ENCODE measurements at places on chromosomes 6 and 20.
A peak's percentile ranks its signal among the peaks of the same experiment; 100 is the strongest.

DNA sequence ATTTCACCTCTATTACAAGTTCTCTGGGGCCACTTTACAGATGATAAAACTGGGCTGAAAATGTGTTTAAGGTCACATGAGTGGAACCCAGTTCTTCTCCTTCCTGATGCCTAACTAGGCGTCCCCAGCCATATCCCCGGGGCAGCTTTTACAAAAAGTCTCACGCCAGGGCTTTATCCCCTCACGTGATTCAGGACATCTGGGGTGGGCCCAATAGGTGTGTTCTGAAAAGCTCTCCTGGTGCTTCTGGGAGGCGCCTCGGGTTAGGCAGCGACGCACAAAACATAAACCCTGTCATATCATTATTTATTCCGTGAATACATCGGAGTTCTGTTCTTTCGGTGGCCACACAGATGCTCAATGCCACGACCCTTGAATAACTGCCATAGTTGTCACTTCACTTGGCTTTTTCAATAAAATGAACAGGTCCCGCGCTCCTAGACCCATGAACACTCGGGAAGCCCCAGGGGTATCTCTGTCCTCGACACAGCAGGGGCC, 32.1 kb downstream of the SF3B5 start:
- no peak for DNase-seq

GRCh38 chr20:14178952-14179351, 158.5 kb downstream of the FLRT3 start:
- DNase-seq, result no peak

DNA sequence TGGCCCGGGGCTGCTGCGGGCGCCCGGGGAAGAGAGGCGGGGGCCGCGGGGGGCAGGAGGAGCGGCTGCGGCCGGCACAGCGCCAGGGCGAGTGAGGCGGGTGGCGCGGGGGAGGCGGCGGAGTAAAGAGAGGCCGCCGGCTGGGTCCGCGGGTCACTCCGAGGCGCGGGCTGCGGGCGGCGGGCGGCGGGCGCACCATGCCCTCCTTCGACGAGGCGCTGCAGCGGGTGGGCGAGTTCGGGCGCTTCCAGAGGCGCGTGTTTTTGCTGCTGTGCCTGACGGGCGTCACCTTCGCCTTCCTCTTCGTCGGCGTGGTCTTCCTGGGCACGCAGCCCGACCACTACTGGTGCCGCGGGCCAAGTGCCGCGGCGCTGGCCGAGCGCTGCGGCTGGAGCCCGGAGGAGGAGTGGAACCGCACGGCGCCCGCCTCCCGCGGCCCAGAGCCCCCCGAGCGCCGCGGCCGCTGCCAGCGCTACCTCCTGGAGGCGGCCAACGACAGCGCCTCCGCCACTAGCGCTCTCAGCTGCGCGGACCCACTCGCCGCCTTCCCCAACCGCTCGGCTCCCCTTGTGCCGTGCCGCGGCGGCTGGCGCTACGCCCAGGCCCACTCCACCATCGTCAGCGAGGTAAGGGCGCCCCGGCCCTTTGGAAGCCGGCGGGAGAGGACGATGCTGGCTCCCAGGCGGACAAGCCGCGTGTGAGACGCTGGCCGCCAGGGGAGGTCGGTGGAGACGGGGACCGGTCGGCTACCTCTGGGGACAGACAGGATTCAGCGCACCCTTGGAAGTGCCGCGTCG, at the start of gene SLC22A3:
TSS of gene SLC22A3 (plus strand) at position 156 of the 797 bp plus-strand sequence. CDS start at position 198, 42 bp downstream.
- no peak for DNase-seq

DNA sequence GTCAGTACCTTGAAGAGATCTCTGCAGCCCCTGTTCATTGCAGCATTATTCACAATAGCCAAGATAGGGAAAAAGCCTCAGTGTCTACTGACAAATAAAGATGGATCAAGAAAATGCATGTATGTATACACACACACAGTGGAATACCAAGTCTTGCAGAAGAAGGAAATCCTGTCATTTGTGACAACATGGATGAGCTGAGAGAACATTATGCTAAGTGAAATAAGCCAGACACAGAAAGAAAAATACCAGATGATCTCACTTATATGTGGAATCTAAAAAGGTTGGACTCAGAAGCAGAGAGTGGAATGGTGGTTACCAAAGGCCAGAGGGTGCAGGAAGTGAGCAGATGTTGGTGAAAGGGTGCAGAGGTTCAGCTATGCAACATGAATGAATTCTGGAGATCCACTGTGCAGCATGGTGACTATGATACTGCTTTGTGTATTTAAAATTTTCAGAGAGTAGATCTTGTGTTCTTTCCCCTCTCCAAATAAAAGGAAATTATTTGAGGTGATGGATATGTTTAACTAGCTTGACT, 11.0 kb upstream of the SLC22A1 start:
- DNase-seq, result no peak

GRCh38 chr6:30769088-30769852, 24.9 kb upstream of the IER3 start:
- DNase-seq, result peak; percentile 74

DNA sequence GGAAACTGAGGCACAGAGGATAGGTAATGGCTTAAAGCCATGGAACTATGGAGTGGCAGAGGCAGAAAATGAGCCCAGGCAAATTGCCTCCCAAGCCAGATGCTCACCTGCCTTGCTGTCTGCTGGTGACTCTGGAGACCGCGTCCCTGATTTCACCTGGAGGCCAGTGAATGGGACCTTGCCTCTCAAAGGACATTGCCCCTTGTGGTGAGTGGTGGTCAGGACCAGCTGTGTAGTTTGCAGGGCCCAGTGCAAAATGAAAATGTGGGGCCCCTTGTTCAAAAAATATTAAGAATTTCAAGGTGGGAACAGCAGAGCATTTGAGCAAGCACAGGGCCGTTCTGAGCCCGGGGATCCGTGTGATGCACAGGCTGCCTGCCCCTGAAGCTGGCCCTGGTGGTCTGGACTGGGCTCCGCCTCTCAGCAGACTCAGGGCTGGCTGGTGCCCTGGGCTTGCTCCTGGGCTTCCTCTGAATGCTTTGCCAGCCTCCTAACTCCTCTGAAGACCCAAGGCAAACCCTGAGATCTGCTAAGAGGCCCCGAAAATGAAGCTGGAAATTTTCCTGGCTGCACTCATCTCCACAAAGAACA, 19.8 kb upstream of the KCNG1 start:
- DNase-seq, result no peak

GRCh38 chr6:127517693-127518092, 1.4 kb downstream of the MTCL3 start:
- no peak for DNase-seq

DNA sequence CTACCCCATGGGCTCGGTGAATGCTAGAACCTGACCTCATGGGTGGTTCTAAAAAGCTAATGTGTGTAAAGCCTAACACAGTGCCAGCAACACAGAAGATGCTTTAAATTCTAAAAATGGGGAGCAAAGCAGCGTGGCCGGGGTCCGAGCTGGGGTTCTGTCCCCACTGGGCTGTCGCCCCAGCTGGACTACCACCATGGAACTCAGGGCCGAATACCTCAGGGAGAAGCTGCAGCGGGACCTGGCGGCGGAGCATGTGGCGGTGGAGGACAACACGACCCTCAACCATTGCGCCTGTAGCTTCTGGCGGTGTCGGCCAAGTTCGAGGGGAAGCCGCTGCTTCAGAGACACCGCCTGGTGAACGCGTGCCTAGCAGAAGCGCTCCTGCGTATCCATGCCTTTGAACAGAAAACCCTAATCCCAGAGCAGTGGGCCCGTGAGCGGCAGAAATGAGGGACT, 8.4 kb downstream of the SOX4 start:
- DNase-seq, result no peak

GRCh38 chr6:52050051-52050405, 37.4 kb downstream of the PKHD1 start:
- no peak for DNase-seq

- DNase-seq, result peak; percentile 46
Observed at GRCh38 chr6:41940759-41941279, 789 bp downstream of the CCND3 start.

DNA sequence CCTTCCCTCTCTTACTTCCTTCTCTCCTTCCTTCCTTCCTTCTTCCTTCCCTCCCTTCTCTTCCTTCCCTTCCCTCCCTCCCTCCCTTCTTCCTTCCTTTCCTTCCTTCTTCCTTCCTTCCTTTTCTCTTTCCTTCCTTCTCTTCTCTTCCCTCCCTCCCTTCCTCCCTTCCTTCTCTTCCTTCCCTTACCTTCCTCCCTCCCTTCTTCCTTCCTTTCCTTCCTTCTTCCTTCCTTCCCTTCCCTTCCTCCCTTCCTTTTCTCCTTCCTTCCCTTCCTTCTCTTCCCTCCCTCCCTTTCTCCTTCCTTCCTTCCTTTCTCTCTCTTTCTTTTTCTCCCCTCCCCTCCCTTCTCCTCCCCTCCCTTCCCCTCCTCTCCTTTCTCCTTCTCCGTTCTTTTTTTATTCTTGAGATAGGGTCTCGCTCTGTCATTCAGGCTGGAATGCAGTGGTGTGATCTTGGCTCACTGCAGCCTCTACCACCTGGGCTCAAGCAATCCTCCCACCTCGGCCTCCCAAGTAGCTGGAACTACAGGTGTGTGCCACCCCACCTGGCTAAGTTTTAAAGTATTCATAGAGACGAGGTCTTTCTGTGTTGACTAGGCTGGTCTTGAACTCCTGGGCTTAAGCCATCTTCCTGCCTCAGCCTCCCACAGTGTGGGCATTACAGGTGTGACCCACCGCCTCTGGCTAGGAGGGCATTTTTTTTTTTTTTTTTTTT, 1.1 kb upstream of the ZNF512B start:
- DNase-seq, result no peak

- DNase-seq, result no peak
Observed at GRCh38 chr20:48283470-48284110, 498.3 kb upstream of the SULF2 start.

GRCh38 chr20:12305188-12305950, 387.7 kb downstream of the BTBD3 start:
- no peak for DNase-seq

DNA sequence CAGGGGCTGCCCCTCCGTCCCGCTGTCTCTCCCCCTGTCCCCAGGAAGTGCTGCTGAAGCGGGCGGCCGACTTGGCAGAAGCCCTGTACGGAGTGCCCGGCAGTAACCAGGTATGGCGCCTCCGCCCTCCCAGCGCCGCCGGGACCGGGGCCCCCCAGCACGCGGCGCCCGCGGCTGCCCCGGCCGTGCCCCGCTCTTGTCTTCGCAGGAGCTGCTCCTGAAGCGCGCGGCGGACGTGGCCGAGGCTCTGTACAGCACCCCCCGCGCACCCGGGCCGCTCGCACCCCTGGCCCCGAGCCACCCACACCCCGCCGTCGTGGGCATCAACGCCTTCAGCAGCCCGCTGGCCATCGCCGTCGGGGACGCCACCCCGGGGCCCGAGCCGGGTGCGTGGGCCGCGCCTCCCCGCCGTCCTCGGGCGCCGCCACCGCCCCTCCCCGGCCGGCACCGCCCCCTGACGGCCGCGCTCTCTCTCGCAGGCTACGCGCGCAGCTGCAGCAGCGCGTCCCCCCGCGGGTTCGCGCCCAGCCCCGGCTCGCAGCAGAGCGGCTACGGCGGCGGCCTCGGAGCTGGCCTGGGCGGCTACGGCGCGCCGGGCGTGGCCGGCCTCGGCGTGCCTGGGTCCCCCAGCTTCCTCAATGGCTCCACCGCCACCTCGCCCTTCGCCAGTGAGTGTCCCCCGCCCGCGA, 48.4 kb downstream of the CPXM1 start:
- DNase-seq, result peak; percentile 48

GRCh38 chr6:166343150-166343487, 774 bp upstream of the SFT2D1 start:
- DNase-seq, result no peak

GRCh38 chr6:96582436-96582835, 19.5 kb downstream of the FHL5 start:
- no peak for DNase-seq

GRCh38 chr20:13389115-13389514, 168.0 kb downstream of the ISM1 start:
- no peak for DNase-seq

DNA sequence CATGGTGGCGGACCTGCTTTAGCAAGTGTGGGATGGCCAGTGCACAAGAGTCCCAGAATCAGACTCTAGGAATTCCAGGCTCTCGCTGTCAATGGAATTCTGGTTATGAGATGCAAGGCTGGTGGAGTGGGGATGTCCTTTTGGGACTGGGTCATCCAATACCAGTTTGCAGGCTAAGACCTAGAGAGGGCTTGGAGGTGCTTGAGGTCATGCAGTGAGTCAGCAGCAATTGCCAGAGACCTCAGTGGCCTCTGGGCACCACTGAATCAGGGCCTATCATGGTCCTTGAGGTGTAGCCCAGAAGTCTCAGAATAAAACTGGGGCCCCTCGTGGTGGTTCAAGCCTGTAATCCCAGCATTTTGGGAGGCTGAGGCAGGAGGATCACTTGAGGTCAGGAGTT, 1.4 kb upstream of the SCRT2 start:
- no peak for DNase-seq

- DNase-seq, result no peak
Observed at GRCh38 chr20:32457479-32457986, 99.4 kb downstream of the ASXL1 start.

DNA sequence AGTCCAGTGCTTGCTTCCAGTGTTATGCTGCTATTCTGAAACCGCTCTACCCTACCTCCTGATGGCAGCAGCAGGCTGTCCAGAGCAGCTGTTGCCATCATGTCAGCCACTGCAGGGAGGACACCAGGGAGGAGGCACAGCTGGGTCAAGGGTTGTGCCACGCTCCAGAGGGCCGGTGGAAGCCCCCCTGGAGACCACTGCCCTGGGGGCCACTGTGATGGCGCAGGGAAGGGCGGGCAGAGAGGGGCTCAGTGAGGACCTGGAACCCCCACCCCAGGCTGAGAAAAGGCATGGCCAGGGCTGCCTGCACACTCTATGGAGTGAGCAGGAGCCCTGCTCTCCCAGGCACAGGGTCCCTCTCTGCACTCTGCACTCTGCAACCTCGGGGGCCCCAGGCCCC, 271.3 kb upstream of the BTBD3 start:
- DNase-seq, result no peak

DNA sequence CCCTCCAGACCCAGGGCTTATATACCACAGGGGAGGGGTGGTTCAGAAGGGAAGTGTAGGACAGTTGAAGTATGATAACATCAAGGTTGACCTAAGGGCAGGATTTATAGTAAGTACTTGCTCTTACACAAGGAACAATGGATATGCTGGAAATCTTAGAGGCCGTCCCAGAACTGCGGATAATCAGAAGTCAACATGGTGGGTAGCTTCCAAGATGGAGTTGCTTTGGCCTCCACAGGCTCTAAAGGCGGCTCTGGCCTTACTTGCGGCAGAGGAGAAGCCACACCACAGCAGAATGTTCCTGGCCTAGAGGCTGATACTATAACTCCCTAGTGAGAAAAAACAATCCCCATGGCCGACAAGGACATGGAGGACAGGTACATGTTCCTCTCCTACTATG, 344.7 kb downstream of the CDC5L start:
- DNase-seq, result no peak

DNA sequence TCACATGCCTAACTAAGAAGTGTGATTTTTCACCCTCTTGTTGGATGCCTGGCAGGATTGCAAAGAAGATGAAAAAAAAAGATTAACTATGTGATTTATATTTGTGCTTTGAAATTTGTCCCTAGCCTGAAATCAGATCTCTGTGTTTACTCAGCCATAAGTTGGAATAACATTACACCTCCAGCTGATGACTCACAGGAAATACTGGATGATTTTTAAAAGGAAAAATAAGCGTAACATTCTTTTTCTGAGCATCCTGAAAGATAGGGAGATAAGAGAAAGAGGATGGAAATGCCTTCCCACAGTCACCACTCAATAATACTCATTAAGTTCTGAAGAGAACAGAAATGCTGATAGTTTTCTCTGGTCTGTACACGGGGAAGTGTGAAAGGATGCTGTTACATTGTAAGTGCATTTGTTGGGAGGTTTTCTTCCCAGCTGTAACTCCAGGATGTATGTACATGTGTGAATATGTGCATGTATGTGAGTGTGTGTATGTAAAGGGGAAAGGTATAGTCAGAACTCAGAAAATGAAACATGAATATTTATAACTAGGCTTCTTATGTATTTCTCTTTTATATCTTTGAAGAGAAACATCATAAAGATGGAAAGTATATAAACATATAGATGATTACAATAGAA, 37.4 kb upstream of the RIPPLY2 start:
- no peak for DNase-seq

Measured in activated T-cell treated with anti-CD3 and anti-CD28 coated beads for 48 hours (primary cell).